Common myeloid progenitor, CD34-positive (primary cell): ENCODE measurements at places on chromosomes 6 and 20.

DNA sequence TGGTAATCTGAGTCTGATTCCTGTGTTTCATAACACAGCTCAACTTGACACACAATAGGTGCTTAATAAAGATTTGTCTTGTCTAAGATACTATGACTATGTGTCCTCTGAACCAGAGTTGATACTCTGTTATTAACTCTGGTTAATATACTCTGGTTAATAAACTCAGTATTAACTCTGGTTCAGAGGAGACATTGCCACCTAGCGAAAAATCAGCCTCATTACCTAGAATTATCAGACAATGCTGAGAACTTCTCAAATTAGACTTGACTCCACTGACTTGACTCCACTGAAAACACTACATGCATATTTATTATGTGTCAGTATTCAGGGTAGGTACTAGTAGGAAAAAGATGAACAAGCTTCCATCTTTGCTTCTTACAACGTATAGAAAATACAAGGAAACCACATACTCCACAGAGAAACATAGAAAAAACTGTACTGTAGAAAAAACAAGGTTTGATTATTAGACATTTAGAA is 73.9 kb downstream of the AHI1 start:
- DNase-seq: peak; percentile 67

GRCh38 chr6:138026342-138026741 is 80.9 kb downstream of the PERP start:
- no peak for DNase-seq

- DNase-seq: no peak
These were observed 200.3 kb upstream of the FAM83B start for GRCh38 chr6:54646069-54646950.

- DNase-seq: no peak
These were observed 47.1 kb downstream of the IGF2R start for GRCh38 chr6:160015778-160016684.

GRCh38 chr6:158232316-158233213 is 64.4 kb downstream of the GTF2H5 start:
- no peak for DNase-seq

GRCh38 chr6:170277893-170278742 is 12.8 kb downstream of the DLL1 start:
- no peak for DNase-seq

GRCh38 chr6:80541886-80542285 is 435.4 kb downstream of the BCKDHB start:
- DNase-seq: no peak

GRCh38 chr20:4289875-4290274 is 274.5 kb upstream of the RNF24 start:
- DNase-seq: no peak

GRCh38 chr6:138590796-138591709 is 91.8 kb upstream of the NHSL1 start:
- DNase-seq: peak; percentile 44

GRCh38 chr6:142845624-142846458 is 99.1 kb downstream of the HIVEP2 start:
- DNase-seq: no peak
